Mesothelial cell of epicardium (in vitro differentiated cells): ENCODE measurements at places on chromosomes 1 and 21. TPM values are rescaled to one million over a fixed set of nuclear protein-coding genes. Genes with fewer than 3 reads are reported as not detected.

DNA sequence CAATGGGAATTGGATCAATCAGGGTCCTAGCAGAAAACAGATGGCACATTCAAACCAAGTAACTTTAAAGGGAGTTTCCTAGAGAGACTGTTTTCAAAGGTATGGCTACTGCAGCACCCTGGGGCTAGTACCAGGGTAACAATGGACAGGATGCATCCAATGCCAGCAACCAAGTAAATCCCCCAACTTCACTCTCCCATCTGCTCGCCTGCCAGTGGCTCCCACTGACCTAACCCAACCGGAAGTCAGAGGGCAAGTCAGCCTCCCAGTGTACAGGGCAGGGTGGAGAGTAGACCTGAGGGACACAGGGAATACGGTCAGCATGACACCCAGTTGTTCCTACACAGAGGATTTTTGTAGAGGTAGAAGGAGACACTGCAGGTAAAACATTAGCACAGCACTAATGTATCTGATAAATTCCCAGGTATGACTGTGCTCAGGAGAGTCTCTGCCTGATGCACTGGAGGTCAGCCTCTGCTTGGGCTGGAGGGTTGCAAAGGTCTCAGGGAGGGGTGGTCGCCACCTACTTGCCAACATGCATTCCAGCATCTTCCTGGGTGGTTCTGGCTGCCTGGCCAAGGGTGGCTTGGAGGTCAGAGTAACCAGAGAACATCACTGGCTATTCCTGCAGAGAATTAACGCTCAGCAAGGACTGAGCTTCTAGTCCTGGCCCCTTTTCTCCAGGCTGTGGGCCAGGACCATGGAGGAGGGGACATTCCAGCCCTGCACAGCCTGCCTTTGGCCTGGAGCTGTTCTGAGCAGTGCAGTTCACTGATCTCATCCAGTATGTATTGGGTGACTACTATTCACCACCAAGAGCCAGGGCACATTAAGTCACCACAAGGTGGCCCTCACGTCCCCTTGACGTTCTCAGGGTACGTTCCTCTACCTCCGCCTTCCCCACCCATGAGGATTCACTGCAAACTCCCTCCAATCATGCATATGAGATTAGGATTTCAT lies 5.1 kb upstream of the GJA4 start:
- DNase-seq = no peak

The PRPF38B gene
- total RNA-seq = 59.0 to 62.4 TPM (median 59.6 TPM) in 3 replicates

- DNase-seq = no peak
Measured at GRCh38 chr1:27469334-27469733, 20.6 kb downstream of the WASF2 start.

The TMEM125 gene
- 7.6 to 9.2 TPM (median 7.7 TPM) in 3 replicates for total RNA-seq

The MPL gene
- total RNA-seq = 0.50 to 0.53 TPM in 2 of 3 replicates, not detected in the other

DNA sequence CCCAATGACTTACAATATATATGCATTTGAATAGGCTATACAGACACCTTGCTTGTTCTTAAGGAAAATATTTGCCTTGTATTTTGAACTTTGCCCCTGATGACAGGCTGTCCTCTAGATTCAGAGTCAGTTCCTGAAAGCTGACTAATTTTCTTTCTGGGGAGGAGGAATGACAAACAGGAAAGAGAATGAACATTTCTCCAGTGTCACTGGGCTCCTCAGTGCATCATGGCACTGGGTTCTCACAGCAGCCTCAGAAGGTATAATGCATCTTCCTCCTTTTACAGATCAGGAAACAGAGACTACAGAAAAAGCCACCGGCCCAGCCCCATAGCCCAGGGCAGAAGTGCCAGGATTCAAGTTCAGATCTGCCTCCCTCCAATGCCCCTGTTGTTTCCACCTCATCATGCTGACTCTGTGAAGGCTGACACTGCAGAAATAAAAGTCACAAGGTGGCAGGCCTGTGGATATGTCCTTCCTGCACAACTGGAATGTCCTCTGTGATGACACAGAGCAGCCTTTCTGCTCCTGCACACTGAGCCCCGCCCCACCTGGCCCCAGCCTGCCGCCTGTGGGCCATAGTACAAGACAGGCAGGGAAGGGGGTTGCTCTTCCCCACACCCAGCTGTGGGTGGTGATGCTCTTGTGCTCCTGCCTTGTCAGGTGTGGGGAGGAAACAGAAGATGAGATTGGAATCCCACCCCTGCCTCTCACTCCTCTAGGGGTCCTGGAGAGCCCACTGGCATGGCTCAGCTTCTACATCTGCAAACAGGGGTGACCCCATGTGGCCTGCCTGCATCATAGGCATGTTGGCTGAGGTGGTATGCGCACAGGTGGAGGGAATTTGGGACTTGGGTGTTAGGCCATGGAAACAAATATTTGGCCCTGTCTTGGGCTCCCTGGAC lies 6.4 kb downstream of the TTC22 start:
- no peak for DNase-seq

The RBM11 gene
- 5.4 to 8.1 TPM (median 6.6 TPM) in 3 replicates for total RNA-seq

The SRGAP2B gene
- 24.8 to 26.3 TPM (median 25.8 TPM) in 3 replicates for total RNA-seq

DNA sequence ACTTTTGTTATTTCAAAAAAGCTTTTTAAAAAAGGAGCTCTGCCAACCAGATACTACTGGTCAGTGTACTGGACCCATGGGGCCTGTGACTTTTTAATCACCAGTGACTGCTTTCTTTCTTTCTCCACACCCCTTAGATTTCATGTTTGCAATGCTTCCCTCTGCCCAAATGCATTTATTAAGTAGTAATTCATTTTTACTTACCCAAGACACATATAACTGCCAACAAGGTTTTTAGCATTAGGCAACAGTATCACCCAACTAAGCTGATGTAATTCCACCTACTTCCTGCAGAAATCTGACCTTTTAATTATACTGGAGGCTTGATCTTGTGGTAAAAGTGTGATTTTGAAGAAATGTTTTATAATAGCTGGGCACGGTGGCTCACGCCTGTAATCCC lies 12.5 kb downstream of the MECR start:
- no peak for DNase-seq

The HES2 gene
- 0.90 to 1.1 TPM (median 0.98 TPM) in 3 replicates for total RNA-seq

GRCh38 chr1:88523854-88524528 lies 160.1 kb upstream of the PKN2 start:
- no peak for DNase-seq

- DNase-seq = no peak
Measured at GRCh38 chr21:28090546-28090945, 902.1 kb downstream of the LTN1 start.

DNA sequence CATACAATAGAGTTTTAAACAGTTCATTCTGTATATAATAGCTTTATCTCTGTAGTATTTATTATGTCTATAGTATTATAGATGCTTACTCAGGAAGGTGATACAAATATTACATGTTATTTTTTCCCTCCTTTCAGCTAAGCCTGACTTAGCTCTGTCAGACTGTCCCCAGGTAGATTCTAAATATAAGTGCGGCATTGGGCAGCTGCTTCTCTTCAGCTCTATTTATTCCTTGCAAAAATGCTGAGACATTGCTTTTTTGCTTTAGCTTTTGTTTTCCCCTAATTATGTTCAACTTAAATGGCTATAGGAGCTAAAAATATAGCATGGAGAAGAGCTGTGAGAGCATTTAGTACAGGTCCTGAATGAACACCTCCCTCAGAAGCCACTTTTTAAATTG lies 203.2 kb upstream of the BEND5 start:
- DNase-seq = no peak

GRCh38 chr1:46181343-46182260 lies 5.3 kb upstream of the P3R3URF start:
- DNase-seq = no peak

DNA sequence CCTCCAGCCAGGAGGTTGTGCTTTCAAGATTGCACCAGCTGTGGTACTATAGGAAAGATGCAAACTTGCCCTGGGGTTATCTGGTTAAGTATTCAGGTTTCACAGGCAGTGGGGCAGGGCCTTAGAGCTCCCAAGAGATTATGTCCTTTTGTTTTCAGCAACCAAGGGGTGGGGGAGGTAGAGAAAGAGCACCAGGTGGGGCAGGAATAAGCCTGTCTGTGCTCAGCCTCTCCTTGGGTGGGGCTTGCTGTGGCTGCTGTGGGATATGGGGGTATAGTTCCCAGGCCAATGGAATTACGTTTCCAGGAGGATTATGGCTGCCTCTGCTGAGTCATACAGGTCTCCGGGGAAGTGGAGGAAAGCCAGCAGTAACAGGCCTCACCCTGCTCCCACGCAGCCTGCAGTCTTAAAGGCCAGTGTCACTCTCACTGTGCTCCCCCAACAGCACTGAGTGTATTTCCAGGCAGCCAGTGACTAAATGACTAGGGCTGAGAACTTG lies 508.6 kb downstream of the RWDD3 start:
- no peak for DNase-seq

- DNase-seq = no peak
Measured at GRCh38 chr1:2989976-2990375, 31.3 kb upstream of the ACTRT2 start.

DNA sequence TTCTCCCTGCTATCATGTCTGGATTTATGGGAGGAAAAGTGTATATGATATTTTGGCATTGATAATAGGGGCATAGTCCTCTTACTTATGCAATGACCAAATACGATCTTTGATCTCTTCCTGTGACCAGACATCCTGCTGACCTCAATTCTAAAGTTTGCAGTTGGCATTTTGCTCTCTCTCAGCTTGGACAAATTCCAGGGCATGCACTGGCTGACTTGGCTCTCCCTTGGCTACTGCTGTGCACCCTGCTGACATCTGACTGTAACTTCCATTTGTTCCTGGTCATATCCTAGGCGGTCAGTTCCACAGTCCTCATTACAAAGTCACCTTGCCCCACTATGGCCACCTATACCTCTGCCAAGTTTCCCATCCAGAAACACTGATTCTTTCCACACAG lies 380.7 kb upstream of the NR5A2 start:
- DNase-seq = no peak

GRCh38 chr21:35504277-35504676 lies 455.2 kb upstream of the RUNX1 start:
- no peak for DNase-seq

The PGLYRP3 gene
- not detected in 3 replicates for total RNA-seq

The NKAIN1 gene
- 9.4 to 10.2 TPM (median 9.4 TPM) in 3 replicates for total RNA-seq

DNA sequence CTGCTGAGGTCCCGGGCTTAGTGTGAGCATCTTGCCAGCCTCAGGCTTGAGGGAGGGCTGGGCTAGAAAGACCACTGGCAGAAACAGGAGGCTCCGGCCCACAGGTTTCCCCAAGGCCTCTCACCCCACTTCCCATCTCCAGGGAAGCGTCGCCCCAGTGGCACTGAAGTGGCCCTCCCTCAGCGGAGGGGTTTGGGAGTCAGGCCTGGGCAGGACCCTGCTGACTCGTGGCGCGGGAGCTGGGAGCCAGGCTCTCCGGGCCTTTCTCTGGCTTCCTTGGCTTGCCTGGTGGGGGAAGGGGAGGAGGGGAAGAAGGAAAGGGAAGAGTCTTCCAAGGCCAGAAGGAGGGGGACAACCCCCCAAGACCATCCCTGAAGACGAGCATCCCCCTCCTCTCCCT lies 7.2 kb upstream of the HTR6 start:
- DNase-seq = no peak

DNA sequence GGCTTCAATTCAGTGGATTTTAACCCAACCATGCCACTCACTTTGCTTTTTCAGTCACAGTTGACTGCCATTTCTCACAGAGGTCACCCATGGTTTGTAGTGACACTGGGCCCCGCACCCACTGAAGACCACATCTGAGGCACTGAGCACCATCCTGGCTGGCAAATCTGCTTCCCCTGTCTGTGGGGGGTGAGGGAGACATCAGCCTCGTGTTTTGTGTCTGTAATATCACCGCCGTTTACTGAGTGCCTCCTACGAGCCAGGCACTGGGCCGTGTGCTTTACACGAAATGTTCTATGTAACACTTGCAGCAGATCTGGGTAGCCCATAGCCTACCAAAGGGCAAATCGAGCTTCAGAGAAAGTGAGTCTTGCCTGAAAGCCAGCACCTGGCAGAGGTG lies 161.8 kb downstream of the PGBD5 start:
- DNase-seq = peak; percentile 25

DNA sequence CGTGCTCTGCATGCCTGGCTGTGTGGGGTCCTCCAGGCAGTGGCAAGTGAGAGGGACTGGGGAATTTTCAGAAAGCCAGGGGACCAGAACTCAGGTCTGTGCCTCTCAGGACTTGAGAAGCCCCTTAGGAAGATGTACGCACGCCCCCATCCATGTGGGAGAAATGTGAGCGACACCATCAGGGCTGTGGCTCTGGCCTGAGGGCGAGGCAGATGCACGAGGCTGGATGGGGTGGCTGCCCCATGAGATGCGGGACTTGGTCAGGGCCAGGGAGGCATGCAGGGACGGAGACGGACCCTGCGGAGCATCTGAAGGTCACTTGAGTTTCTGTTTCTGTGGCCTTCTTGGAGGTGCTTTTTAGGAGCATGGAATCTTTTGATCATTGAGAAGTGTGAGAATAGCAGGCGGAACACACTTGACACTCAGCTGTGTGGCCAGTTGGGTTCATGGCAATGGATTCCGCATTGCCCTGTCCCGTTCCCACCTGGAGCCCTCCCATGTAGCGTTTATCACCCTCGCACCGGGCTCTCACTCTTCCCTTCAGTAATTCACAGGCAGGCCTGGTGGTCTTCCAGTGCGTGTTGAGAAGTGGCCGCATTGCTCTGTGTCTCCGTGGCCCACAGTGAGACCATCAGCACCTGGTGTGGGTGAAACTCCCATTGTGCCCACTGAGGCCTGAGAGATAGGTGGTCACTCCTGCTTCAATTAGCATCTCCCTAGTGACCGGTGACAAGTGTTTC lies 30.7 kb upstream of the ACTRT2 start:
- DNase-seq = no peak

- no peak for DNase-seq
Measured at GRCh38 chr1:153324912-153325311, 12.2 kb upstream of the PGLYRP3 start.

- no peak for DNase-seq
Measured at GRCh38 chr1:111191496-111191895, 8.9 kb downstream of the DENND2D start.

GRCh38 chr1:38436749-38437148 lies 390.2 kb upstream of the POU3F1 start:
- DNase-seq = no peak

- no peak for DNase-seq
Measured at GRCh38 chr1:21620496-21620895, 48.7 kb downstream of the RAP1GAP start.

GRCh38 chr21:41432562-41433460 lies 6.8 kb downstream of the MX1 start:
- DNase-seq = no peak

The TBX15 gene
- total RNA-seq = 0.09 TPM in 1 of 3 replicates, not detected in the others

The PADI3 gene
- total RNA-seq = 0.07 TPM in 1 of 3 replicates, not detected in the others

DNA sequence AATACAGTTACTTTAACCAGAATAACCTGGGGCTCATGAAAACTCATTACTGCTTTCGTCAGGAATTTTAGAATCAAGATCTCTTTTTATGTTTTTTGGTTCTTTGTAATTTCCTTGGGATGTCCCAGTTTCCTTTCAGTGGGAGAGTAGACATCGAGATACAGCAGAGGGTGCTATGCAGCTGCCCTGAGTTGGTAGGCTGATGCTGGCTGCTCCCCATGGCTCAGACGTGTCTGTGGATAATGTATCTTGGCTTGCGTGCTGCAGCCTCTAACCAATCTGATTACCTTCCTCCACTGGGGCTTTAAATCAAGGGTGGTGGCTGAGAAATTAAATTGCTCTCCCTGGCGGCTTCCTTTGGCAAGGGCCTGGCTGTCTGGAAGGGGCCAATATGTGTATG lies 253.7 kb downstream of the CACNA1E start:
- no peak for DNase-seq

The CDCA8 gene
- total RNA-seq = 12.8 to 14.6 TPM (median 13.5 TPM) in 3 replicates
